Mesenteric fat pad (tissue), 1 donor: ENCODE measurements at places on chromosomes 5 and 9. TPM values are rescaled to one million over a fixed set of nuclear protein-coding genes. Genes with fewer than 3 reads are reported as not detected.

DNA sequence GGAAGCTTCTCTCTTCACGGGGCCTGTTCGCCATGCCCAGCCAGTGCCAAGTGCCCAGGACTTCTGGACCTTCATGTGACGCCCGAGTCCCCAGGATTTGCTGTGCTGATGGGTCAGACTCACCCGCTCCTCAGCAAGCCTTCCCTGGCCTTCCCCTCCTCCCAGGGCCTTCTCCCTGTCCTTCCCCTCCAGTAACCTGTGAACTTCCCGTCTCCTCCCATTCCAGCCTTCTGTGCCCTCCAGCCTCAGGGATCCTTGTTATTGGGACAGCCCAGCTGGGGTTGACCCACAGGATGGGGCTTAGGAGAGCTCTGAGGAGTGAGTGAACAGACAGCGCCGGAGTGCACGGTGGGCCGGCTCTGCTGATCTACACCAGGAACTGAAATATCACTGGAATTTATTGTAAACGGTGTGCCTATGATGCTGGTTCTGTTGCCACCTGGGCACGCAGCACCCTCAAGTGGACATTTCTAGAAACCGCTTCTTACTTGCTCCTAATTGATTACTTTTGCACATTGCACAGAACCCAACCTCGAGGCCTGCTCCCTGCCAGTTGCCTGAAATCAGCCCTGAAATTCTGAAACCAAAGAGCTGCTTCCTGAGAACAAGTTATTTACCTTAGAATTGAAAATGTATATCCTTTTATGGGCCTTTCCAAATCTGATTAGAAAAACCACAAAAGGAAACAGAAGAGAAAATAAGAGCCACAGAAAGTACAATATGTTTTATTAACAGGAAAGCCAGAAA is 1.5 kb downstream of the SPAAR start:
- DNase-seq = no peak

DNA sequence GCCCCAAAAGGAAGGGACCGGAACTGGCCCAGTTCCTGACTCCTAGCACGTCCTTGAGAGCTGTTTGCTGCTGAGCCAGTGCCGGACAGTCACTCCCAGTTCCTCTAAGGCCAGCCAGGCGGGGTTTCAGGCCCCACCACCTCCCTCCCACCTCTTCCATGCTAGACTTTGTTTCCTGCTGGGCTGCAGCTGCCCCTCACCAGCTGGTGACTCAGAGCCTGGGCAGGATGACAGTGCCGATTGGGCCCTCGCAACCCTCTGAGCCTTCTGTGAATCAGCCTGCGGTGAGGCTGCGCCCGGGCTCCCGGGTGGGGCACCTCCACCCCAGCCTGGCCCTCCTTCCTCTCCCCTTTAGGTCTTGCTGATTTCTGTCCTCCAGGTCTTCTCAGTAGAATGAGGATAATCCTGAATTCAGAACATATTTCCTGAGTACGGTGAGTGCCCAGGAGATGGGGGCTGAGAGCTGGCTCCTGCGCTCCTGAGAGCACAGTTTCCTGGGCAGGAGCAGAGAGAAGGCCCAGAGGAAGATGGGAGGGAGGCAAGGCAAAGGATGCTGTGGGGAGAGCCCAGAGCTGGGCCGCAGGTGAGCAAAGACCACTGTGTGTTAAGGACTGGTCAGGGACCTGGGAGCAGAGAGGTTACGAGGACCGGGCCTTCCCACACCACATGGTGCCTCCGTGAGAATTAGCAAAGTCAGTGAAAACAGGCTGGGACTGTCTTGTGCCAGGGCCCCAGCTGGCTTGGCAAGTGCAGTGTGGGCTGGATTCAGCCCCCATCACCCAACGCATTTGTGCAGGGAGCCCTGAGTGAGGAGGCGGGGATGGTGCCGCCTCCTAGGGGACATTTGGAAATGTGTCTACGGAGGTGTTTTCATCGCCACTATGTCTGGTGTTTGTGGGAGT is 32.9 kb upstream of the STXBP1 start:
- peak; percentile 95 for DNase-seq

- no peak for DNase-seq
Observed at GRCh38 chr5:54024466-54024865, 285.9 kb downstream of the ARL15 start.

GRCh38 chr9:71144495-71144894 is 23.1 kb upstream of the TRPM3 start:
- DNase-seq = no peak

DNA sequence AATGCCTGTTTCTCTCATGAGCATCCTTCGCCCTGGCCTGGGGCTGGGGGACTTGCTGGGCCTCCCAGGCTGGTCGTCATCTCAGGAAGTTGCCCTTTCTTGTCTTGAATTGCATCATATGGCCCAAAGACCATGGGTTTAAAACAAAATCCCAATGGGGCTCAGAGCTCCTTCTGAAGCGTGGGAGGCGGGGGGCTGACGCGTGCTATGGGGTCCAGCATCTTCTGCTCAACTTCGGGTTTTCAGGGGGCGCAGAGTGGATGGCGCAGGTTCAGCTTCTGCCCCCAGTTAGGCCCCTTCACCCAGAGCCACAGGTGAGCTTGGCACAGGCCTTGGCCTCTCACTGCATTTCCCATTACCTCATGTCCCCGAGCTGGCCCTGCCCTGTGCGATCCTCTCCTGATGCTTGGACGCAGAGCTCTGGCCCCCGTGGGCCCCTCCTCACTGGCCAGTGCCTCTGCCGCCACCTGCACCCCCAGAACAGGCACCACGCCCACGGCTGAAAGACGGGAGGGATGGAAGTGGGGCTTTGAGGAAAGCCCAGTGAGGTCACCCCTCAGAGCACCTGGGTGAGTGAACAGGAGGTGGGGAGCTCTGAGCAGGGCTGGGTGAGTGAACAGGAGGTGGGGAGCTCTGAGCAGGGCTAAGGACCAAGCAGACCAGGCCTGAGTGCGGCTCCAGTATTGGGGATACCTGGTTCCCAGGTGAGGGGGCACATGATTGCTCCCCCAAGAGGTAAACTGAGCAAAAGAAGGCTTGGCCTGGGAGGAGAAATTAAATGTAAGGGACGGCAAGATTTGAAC is 56.0 kb downstream of the TRIP13 start:
- DNase-seq = peak; percentile 81

GRCh38 chr5:111172504-111172903 is 51.7 kb upstream of the CAMK4 start:
- no peak for DNase-seq

DNA sequence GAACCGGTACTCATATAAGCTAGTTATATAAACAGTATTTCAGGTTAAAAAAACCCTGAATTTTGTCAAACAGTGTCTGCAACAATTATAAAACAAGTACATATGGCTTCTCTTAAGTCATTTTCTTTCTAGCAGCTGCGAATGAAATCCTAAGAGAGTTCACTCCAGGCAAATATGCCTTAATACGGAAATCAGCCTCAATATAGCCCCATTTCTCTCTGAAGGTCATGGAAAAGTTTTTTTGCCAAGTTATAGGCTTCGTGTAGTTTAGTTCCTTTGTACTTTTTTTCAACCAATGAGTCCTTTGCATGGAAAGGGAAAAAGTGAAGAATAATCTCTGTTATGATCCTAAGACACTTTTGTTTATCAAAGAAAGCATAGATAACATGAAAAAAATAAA is 848.0 kb upstream of the ACO1 start:
- no peak for DNase-seq

DNA sequence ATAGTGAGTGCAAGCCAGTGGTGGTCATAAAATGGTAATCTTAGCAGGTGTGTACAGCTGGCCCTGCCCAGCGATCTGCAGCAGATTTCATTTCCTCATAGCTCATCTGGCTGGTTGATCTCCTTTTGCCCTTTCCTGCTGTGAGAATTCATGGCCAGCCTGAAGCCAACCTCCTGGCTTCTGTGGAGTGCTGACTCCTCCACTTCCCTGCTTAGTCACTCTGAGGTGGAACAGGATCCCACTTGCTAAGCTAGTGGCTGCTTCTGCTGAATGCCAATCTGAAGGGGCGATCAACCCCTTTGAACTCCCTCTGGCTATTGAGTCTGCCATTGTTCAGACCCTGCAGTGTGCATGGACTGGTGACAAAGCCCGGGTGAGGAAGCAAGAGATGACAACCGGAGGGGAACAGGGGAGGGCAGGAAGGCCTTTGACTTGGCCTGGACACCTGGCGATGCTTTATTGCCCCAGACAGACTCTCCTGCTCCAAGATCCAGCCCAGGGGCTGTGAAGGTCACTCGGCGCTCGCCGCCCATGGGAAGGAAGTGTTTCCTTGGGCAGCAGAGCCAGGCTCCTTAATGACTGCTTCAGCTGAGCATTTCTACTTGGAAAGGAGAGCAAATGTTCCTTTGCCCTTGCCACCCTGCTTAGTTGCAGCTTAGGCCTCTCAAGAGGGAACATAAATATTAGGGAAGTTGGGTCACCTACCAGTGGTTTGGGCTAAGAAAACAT is 341.1 kb downstream of the ZSWIM6 start:
- no peak for DNase-seq

- DNase-seq = peak; percentile 51
Observed at GRCh38 chr5:178462816-178463215, 127.4 kb downstream of the COL23A1 start.

DNA sequence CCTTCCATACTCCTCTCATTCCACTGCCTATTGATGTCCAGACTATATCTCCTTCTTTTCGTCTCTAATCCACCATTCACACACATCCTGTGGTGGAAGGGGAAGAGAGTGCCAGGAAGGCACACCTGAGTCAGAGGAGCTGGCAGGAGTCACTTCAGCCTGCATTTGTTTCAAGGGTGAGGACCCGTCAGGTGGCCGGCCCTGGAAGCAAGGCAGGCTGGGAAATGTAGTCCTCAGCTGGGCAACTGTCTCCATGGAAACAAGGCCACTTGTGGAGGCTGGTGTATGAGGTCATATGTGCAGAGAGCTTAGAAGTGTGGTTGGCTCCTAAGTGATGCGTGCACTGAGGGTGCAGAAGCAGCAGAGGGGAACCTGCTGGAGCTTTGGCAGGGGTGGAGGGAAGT is 278.4 kb downstream of the NSG2 start:
- DNase-seq = peak; percentile 45

GRCh38 chr9:83247732-83248131 is 184.8 kb upstream of the RASEF start:
- no peak for DNase-seq

The PCDHGA7 gene
- total RNA-seq = 1.9 TPM

The SGCD gene
- total RNA-seq = 3.9 TPM

The PCDHGC5 gene
- total RNA-seq = 1.1 TPM

The COL15A1 gene
- 73.3 TPM for total RNA-seq

The PCDHGB4 gene
- 3.2 TPM for total RNA-seq

The IL13 gene
- not detected for total RNA-seq

The MCIDAS gene
- not detected for total RNA-seq

The S100Z gene
- 0.90 TPM for total RNA-seq

The COL23A1 gene
- total RNA-seq = 0.55 TPM

The INSL4 gene
- total RNA-seq = not detected

The SLC25A2 gene
- total RNA-seq = 0.61 TPM

The ARID3C gene
- total RNA-seq = not detected
